MCF 10A (cell line): ENCODE measurements at places on chromosomes 4 and X.

DNA sequence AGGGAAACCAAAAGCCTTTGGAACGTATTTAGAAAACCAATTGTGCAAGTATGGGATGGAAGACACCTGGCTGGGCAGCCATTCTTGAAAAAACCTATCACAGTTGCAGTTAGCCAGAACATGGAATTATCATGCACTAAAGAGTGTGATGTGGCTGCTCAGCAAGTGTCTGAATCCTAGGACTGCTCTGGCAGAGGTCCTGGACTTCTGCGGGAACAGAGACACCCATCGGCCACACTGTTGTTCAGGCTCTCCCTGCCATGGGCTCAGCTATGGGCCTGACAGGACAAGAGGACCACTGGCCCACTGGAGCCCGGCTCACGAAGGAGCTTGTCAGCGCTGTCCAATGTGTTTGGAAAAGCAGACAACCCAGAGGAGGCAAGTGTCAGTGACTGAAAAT lies 115.7 kb upstream of the GPC4 start:
- no peak for DNase-seq

- no peak for DNase-seq
Measured at GRCh38 chr4:153241970-153242838, 38.0 kb downstream of the TRIM2 start.

- DNase-seq: no peak
Measured at GRCh38 chr4:10438924-10439323, 18.3 kb downstream of the ZNF518B start.

DNA sequence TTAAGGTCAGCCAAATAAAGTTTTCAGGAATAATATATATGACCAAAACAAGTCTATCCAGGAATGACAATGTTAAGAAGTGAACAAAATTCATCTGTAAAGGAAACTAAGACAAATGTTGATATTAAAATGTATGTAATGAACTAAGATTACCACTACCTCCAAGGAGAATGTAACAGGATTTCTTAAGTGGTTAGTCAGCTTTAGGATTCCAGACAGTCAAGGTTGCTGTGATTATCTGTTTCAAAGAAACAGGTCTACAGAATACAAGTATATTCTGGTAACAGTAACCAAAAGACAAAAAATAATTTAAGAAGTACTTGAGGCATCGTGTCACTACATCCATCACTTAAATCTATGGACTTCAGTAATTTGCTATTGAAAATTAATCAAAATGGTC lies 172.8 kb downstream of the SCFD2 start:
- no peak for DNase-seq

GRCh38 chrX:153905481-153906095 lies 1.1 kb downstream of the AVPR2 start:
- DNase-seq: no peak

GRCh38 chr4:15368856-15369255 lies 59.0 kb upstream of the C1QTNF7 start:
- DNase-seq: peak; percentile 42

- peak; percentile 20 for DNase-seq
Measured at GRCh38 chrX:124226129-124226528, 106.3 kb upstream of the TEX13D start.

- DNase-seq: no peak
Measured at GRCh38 chr4:42281324-42282020, 115.8 kb upstream of the SHISA3 start.

DNA sequence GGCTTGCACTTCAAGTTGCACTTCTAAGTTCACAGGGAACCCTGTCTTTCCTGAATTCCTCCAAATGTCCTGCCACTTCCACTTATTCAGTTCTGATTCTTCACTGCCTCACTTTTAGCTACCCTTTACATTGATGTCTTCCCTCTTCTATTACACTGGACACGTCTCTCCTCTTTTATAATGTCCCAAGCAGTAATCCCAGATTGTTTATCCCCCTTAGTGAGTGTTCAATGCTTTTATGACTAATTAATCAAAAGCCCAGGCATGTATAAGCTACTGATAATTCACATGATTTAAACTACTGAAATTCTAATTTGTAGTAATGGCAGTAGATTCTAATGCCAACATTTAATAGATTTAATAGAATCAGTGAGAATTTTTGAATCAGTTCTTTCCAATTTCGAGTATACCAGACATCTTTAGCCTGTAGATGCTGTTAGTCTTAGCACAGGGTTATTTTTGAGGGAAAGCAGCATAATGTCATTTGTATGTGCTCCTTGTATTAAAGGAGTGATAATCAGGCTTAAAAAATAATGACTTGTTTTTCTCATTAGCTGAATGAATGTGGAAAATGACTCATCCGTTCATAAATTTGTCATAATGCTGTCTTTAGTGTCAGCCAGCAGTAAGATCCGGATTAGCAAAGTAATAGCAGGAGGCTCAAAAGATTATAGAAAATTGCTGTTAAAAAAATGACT lies 703.1 kb downstream of the CENPC start:
- no peak for DNase-seq

- DNase-seq: no peak
Measured at GRCh38 chrX:6175914-6176313, 52.8 kb downstream of the NLGN4X start.

- DNase-seq: no peak
Measured at GRCh38 chr4:39883646-39884045, 94.1 kb downstream of the PDS5A start.

- no peak for DNase-seq
Measured at GRCh38 chr4:102103368-102103767, 241.9 kb downstream of the SLC39A8 start.

DNA sequence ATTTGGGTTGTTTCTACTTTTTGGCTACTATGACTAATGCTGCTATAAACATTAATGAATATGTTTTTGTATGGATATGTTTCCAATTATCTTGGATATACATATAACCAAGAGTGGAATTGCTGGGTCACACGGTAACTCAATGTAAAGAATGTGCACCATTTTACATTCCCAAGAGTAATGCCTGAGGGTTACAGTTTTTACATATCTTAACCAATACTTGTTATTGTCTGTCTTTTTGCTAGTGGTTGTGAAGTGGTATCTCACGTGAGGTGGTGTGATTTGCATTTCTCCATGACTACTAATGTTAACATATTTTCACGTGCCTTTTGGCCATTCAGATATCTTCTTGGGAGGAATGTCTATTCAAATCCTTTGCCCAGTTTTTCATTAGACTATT lies 200.3 kb upstream of the MAB21L2 start:
- DNase-seq: no peak

GRCh38 chrX:67207912-67208311 lies 335.9 kb upstream of the AR start:
- DNase-seq: no peak

- no peak for DNase-seq
Measured at GRCh38 chrX:141638550-141638949, 49.0 kb downstream of the SPANXA2 start.

DNA sequence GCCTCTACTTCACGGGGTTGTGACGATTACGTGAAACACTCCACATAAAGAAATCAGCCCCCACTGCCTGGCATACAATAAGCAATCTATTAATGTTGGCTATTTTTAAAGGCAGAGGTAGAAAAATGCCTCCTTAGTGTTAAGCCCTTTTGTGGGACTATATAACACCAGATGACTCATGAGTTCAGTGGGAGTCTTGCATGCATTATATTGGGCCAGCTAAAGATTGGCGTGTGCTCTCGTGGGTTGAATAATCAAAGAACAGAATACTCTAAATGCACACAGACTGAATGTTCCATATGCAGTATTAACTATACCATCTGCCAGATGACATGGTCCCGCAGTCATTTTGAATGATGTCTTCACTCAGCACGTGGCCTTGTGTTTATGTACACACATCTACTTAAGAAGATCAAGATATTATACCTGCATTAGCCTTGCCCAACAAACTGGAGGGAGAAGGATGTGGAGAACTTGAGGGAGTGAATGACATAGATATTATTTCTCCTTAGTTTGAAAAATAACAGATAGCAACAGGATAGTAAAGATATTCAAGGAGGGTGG lies 85.0 kb upstream of the MYOZ2 start:
- DNase-seq: no peak

GRCh38 chr4:84967243-84967690 lies 777 bp upstream of the WDFY3 start:
- peak; percentile 29 for DNase-seq

DNA sequence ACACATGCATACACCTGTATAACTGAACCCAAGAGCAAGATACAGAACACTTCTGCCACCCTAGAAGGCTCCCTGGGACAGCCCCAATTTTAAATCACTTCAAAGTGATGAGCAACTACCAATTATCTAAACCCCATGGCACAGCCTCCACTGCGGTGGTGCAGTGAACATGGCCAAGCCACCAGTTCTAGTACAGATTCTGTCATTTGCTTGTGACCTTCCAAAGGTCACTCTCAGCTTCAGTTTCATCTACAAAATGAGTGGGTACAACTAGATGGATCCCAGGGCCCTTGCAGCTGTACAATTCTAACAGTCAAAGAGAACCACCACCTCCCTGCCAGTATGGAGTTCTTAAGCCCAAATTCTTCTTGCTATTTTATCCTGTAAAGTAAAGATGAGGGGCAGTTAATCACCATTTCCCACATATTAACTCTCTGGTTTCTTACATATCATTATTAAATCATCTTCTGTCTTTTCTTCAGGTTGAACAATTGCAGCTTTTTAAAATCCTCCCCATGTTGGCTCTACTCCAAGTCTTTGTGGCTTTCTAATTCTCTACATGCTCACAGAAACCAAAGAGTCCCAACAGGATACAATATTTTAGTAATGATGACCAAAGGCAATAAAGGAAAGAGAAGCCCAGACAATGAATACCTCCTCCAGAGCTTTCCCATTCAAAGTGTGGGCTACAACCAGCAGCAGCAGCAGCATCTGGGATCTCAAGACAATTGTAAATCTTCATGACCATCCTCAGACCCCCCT lies 39.0 kb upstream of the GPM6B start:
- DNase-seq: no peak

DNA sequence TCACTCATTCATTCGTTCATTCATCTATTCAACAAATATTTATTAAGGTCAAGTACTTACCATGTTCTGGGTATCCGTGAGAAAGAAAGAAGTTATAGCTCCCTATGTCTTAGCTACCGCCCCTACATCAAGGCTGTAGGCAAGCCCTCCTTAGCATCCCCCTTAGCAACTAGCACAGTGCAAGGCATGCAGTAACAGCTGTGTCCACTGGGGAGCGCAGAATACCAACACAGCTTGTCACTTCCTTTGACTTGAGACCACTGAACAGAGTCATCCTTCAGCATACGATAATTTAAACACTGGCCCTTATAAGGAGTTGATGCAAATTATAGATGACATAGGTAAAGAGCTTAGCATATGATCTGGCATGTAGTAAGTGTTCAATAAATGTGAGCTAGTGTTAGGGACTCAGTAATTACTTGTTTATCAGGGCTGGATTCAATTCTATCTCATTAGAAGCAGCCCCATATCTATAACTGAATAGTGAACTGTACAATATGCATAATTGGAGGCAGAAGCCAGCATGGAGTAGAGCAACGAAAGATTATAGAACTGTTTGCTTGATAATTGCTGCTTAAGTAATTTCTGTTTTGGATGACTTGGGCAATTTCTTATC lies 8.7 kb downstream of the KIAA1210 start:
- DNase-seq: peak; percentile 60

GRCh38 chrX:154396973-154397887 lies 947 bp upstream of the RPL10 start:
- DNase-seq: peak; percentile 69

- peak; percentile 77 for DNase-seq
Measured at GRCh38 chr4:21888195-21888976, 60.2 kb downstream of the KCNIP4 start.

- no peak for DNase-seq
Measured at GRCh38 chr4:185550933-185551332, 15.6 kb upstream of the PDLIM3 start.

DNA sequence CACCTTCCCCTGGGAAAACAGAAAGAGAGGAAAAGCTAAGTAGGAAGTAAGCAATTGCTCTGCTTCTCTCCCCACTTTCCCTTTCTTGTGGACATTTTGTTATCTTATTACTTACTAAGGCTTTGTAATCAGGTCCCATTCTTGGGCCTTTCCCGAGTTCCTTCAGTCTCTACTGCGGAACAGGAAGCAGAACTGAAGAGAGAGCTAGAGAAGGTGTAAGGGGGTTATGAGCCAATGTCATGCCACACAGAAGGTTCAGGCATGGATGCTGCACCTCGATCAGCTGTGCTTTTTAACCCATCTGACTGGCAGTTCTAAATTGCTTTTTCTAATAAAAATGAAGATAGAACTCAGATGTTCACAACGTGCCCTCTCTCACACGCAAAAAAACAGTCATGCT lies 83.6 kb downstream of the MID1 start:
- no peak for DNase-seq

DNA sequence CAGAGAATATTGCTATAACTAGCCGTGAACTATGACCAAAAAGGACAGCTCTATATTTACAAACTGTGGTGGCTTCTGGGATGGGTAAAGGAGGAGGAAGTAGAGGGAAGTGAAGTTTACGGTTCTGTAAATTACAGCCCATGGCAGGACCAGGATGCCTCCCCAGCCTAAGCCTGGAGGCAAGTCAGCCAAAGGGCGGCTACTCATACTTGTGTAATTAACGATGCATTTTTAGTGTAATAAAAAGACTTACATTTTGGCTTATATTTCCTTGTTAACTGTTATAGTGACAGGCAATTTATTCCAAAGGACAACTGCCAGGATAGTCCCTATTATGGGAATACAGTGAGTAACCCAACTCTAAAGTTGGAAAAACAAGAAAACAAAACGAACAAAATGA lies 139.9 kb upstream of the OTUD4 start:
- no peak for DNase-seq

DNA sequence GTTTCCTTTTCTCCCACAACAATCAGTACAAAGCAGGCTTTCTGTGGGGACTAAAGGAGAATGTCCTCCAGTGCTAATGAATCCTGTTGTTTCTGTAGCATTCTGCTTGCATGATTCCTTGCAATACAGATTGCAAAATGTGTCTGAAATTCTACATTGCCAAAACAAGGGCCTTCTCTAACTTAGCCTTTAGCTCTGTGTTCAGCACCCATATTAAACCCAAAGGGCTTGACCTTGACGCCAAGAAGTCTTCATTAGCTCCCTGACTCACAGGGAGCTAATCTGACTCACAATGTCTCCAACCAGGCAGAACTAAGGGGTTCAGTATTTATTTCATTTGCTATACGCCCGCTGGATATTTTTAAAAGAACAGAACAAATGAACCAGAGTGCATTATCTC lies 241.4 kb upstream of the CLNK start:
- DNase-seq: peak; percentile 69

DNA sequence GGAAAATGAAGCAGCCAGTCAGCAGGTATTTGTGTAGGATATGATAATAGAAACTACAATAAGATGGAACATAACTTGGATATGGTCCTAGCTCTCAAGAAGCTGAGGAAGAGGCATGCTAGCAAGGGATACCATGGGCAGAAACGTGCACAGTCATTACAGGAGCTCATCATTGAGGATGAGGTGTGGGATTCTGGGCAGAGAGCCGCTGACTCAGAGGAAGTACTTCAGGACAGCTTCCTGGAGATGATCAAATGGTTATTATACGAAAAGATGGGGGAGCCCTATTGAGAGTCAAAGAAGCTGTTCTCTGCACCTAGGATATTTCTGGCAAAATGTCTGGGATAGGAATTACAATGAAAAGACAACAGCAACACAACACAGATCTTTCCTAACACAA lies 116.0 kb upstream of the PDE5A start:
- DNase-seq: no peak
